Bronchial smooth muscle cell (primary cell): ENCODE measurements at places on chromosomes 16 and 17. TPM values are rescaled to one million over a fixed set of nuclear protein-coding genes. Genes with fewer than 3 reads are reported as not detected.

Gene LPO
- total RNA-seq, result not detected in 2 replicates

Gene OR4D1
- not detected in 2 replicates for total RNA-seq

Gene KRTAP4-9
- total RNA-seq, result not detected in 2 replicates

Gene PRCD
- 8.0 and 11.2 TPM in 2 replicates for total RNA-seq

Gene PLCD3
- 39.1 and 45.8 TPM in 2 replicates for total RNA-seq

Gene INCA1
- 0.09 and 0.32 TPM in 2 replicates for total RNA-seq

Gene TEX19
- total RNA-seq, result under 0.01 TPM in 1 of 2 replicates, not detected in the other

Gene RAB37
- total RNA-seq, result 0.16 and 0.60 TPM in 2 replicates

Gene GPR139
- total RNA-seq, result not detected in 2 replicates

Gene BFAR
- total RNA-seq, result 33.1 and 60.7 TPM in 2 replicates

Gene DPEP3
- total RNA-seq, result not detected in 2 replicates

Gene GNGT2
- not detected in 2 replicates for total RNA-seq

Gene CARD14
- 0.26 and 0.47 TPM in 2 replicates for total RNA-seq

Gene OR2C1
- total RNA-seq, result 0.16 and 0.43 TPM in 2 replicates

Gene BAIAP3
- 0.32 and 0.34 TPM in 2 replicates for total RNA-seq

Gene CACNA1G
- total RNA-seq, result 0.32 and 1.0 TPM in 2 replicates

Gene DNAH2
- under 0.01 and 0.16 TPM in 2 replicates for total RNA-seq

Gene CBFB
- total RNA-seq, result 49.2 and 80.2 TPM in 2 replicates

Gene GJC1
- total RNA-seq, result 10.2 and 12.6 TPM in 2 replicates

Gene SLC35G6
- total RNA-seq, result not detected in 2 replicates

Gene MYH11
- total RNA-seq, result under 0.01 and 0.09 TPM in 2 replicates

Gene UTS2R
- not detected in 2 replicates for total RNA-seq

Gene CCL17
- not detected in 2 replicates for total RNA-seq

Gene CACNG5
- total RNA-seq, result not detected in 2 replicates

Gene PRAC2
- total RNA-seq, result not detected in 2 replicates

Gene LPCAT2
- 15.8 and 26.6 TPM in 2 replicates for total RNA-seq

Gene SLC22A31
- 0.16 TPM in 1 of 2 replicates, not detected in the other for total RNA-seq

Gene CHST6
- total RNA-seq, result 0.09 and 0.16 TPM in 2 replicates

Gene ZNF286A
- 31.7 and 39.4 TPM in 2 replicates for total RNA-seq

Gene PIGQ
- 16.7 and 23.0 TPM in 2 replicates for total RNA-seq

Gene SLC9A5
- 1.1 and 2.2 TPM in 2 replicates for total RNA-seq

Gene NPIPA8
- total RNA-seq, result 0.16 and 10.9 TPM in 2 replicates

Gene SP6
- total RNA-seq, result under 0.01 TPM in 2 replicates

Gene KDM6B
- total RNA-seq, result 5.2 and 7.7 TPM in 2 replicates

Gene KCNG4
- total RNA-seq, result under 0.01 TPM in 1 of 2 replicates, not detected in the other

Gene MSI2
- total RNA-seq, result 13.7 and 15.8 TPM in 2 replicates

Gene KRTAP4-6
- not detected in 2 replicates for total RNA-seq

Gene LITAFD
- not detected in 2 replicates for total RNA-seq

Gene RPH3AL
- total RNA-seq, result 1.6 and 1.7 TPM in 2 replicates
